Left ventricle myocardium inferior (tissue), 1 donor: ENCODE measurements at places on chromosomes 5 and 9.

DNA sequence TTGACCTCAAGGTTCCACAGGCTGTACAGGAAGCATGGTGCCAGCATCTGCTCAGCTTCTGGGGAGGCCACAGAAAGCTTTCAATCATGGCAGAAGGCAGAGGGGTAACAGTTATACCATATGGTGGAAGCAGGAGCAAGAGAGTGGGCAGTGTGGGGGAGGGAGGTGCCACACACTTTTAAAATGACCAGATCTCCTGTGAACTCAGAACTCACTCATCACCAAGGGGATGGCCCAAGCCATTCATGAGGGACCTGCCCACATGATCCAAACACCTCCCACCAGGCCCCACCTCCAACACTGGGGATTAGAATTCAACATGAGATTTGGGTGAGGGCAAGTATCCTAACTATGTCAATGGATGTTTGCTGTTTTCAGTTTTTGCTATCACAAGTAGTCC, 16.2 kb downstream of the CYFIP2 start:
- DNase-seq, result no peak

- no peak for DNase-seq
These were observed 135.6 kb downstream of the GOLPH3 start for GRCh38 chr5:32038523-32038922.

DNA sequence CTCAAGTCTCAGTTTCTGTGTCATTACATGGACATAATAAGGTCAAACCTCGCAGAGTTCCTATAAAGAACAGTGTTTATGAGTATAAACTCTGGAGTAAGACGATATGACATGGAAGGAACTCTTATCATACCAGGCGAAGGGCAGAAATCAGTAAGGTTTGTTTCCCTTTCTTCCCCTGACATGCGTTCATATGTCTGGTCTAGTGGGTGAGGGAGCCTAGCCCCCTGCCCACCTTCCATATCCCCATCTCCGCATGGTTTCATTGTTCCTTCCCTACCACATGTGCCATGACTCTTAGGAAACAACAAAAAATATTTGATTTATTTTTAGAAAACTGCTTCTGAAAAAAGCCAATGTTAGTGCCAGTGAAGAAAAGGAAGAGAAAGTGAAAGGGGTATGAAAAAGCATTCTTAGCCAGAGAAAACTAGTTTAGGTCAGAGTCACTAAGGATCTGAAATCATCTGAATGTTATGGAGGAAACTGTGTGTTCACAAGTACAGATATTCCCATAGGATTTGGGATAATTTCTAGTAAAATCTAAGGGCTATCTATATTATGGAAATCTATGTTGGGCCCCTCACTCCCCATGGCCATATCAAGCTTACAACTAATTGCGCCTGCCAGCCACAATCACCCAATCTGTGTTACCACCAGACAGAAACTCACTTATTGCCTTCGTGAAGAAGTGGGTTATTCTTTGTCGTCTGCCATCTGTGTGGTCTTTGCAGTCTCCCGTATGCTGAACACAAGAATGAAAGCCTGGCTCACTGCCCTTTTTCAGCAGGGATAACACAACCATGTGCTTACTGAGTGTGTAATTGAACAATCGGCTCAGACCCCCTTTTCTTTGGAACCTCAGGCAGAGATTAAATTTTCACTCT, 19.9 kb upstream of the HMHB1 start:
- DNase-seq, result no peak

DNA sequence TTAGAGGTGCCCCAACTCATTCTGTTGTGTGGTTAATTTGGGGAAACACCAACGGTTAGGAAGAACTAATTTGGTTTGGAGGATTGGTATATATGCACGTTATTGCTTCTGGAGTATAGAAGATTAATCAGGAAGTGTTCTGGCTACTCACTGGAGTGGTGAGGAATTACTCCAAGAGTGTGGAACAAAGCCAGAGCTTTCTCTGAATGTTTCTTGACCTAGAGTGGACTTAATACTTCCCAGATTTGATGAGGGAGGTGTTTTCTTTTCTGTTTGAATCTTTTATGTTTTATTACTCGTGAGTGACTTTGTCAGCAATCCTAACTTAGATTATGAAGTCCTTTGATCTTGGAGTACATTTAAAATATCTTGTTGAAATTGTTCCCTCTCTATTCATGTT, 163.7 kb downstream of the MAN2A1 start:
- DNase-seq, result no peak

GRCh38 chr9:27549196-27549755, 19.7 kb upstream of the MOB3B start:
- no peak for DNase-seq

DNA sequence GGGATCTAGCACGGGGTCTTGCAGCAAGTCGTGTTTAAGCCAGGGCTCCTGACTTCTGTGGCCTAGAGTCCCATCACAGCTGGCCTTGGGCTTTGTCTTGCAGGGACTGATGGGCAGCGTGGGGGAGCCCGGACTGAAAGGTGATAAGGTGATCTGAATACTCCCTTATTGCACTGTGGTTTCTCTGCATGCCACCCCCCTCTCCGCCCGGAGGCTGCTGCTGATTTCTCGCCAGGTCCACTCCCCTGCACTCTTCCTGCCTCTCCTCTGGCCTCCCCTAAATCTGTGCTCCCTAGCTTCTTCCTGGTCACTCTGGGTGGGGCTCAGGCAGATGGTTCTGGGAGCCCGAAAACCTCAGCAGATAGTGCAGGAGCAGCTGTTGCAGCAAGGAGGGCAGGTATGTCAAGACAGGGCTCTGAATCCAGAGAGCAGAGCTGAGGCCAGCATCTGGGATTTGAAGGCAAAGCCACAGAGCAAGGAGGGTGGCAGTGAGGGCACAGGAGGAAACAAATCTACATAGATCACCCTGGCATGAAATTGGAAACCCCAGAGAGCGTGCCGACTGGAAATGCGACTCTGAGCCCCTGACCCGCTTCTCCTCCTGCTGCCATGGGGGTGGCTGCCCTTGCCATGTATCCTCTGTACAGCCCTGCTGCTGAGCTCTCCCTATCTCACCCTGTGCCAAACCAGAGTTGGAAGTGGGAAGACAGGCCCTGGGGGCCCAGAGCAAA, 76.5 kb downstream of the COL27A1 start:
- DNase-seq, result no peak

- DNase-seq, result no peak
These were observed 98.1 kb upstream of the IFNK start for GRCh38 chr9:27425827-27426510.

- DNase-seq, result peak; percentile 52
These were observed 1.9 kb downstream of the SPTAN1 start for GRCh38 chr9:128554155-128554862.

- no peak for DNase-seq
These were observed 58.4 kb downstream of the ARL15 start for GRCh38 chr5:54251981-54252380.

DNA sequence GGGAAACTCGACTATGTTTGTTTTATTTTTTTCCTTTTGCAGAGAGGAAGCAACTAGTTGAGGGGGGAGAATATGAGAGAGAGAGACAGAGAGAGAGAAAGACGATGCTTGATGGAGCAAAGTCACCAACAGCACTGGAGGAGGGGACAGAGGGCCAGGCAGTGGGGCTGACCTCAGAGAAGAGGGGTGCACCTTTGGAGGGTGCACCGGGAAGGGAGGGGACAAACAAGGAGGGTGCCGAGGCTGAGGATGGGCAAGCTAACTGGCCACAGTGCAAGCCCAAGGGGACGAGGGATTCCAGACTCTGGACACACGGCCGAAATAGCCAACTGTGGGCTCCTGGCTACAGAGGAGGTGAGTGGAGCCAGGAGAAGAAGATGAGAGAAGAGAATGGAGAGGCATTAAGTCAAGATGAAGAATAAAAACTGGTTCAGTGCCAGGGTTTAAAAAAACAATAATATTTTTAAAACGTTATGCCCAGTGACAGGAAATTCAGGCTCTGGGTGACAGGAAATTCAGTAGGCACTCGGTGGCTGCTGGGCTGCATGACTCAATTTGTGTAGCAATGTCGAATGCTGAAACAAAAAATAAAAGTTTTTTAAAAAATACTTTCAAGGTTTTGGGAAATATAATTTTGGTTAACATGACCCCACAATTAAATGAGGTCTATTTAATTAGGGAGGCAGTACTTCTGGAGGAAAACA, 13.3 kb upstream of the GLRX start:
- no peak for DNase-seq

GRCh38 chr5:171715551-171715950, 70.1 kb upstream of the SMIM23 start:
- no peak for DNase-seq

- no peak for DNase-seq
These were observed 13.2 kb downstream of the FAF2 start for GRCh38 chr5:176461349-176461748.

DNA sequence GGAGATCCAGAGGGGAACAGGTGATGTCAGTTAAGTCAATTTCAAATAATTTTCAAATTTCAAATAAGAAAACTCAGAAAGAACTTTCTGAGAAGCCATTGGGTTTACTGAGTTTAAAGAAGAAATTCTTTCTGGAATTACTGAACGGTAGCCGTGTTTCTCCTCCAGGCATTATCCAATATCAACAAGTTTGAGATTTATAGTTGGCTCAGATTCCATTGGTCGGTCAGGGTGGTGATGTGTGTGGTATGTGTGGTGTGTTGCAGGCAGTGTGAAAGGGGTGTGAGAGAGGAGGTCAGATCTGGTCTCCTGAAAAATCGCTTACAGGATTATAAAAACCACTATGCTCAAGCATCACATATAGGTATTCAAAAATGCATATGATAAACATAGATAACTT, 60.1 kb downstream of the PDE4D start:
- no peak for DNase-seq

DNA sequence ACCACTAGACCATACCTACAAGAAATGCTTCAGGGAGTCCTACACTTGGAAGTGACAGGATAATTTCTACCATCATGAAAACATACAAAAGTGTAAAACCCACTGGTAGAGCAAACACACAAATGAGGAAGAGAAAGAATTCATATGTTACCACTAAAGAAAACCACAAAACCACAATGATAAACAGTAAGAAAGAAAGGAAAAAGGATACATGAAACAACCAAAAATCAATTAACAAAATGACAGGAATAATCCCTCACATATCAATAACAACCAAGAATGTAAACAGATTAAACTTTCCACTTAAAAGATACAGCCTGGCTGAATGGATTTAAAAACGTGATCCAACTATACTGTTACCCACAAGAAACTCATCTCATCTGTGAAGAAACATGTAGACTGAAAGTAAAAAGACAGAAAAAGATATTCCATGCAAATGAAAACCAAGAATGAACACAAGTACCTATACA, 83.4 kb downstream of the LPAR1 start:
- no peak for DNase-seq

- DNase-seq, result no peak
These were observed 233.6 kb upstream of the SLC24A2 start for GRCh38 chr9:20022410-20022809.

DNA sequence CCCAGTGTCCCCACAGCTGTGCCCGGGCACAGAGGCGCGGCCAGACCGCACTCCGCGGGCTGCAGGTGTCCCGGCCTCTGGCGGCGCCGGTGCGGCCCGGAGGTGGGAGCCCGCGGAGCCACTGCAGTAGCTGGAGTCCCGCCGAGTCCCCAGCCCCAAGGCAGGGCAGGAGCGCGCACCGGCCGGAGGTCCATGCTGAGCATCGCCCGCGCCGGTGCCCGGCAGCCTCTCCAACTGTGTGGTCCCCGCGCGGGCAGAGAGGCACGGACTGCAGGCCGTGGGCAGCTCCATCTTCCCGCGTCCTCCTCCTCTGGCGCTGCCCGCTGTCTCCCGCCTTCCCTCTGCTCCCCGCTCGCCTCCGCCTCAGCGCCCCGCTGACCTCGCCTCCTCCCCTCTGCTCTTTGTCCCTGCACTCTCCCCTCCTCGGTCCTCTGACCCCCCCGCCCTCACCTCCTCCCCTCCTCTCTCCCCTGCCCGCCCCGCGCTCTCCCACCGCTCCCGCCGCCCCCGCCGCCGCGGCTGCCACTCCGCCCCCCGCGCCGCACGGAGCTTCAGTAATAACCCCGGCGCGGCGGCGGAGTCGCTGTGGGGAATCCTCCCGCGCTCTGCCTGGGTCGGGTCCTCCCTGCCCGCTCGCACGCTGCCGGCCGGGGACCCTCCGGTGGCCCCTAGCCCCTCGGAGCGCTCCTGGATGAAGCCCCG, at the start of gene ADAMTS16:
Gene ADAMTS16 (plus strand): TSS at position 554 of the 702 bp plus-strand sequence. CDS start 138 bp downstream, at position 692.
- no peak for DNase-seq

GRCh38 chr9:88236511-88237478, 98.5 kb upstream of the SPATA31C2 start:
- DNase-seq, result peak; percentile 63

- DNase-seq, result no peak
These were observed 125.5 kb downstream of the GABRB2 start for GRCh38 chr5:161421067-161421466.

DNA sequence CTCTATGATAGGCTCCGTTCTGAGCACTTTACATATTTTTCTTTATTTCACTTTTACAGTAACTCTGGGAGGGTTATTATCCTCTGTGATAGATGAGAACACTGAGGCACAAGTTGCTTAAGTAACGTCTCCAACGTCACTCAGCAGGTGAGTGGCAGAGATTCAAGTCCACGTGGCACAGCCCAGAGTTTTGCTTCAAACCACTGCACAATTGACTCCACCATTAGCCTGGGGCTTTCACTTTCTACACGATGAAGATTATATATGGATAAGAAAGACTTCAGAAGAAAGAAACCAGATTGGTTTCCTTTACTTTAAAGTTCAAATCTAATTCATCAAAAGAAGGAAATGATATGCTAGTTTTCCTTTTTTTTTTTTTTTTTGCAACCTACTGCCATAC, 245.9 kb downstream of the SYK start:
- no peak for DNase-seq

- DNase-seq, result peak; percentile 40
These were observed 81.9 kb downstream of the MED27 start for GRCh38 chr9:131997779-131998178.

GRCh38 chr9:22740781-22741180, 294.2 kb downstream of the DMRTA1 start:
- no peak for DNase-seq

GRCh38 chr9:38417003-38417945, 7.0 kb downstream of the IGFBPL1 start:
- no peak for DNase-seq

GRCh38 chr5:1698589-1699316, 100.9 kb downstream of the MRPL36 start:
- DNase-seq, result no peak

DNA sequence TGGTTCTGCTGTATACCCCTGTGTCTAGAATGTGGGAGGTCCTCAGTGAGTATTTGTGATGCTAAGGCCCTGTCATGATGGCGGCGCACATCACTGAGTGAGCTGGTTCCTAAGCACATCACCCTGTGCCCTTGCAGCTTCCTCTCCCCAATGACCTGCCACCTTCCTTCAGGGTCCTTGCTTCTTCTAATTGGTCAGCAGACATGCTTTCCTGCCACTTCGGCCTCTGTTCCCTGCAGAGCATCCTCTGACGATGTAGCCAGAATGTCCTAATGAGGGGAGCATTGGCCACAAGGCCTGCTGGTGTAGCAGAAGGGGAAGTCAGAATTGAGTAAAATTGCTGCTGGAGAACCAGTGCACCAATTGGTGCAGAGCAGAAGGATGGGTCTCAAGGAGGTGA, 31.1 kb upstream of the ANGPTL2 start:
- DNase-seq, result no peak

GRCh38 chr5:148135091-148136048, 33.0 kb upstream of the SPINK14 start:
- DNase-seq, result no peak

GRCh38 chr5:26427281-26427680, 611.1 kb downstream of the CDH9 start:
- DNase-seq, result no peak

GRCh38 chr5:168147106-168147505, 144.3 kb upstream of the WWC1 start:
- no peak for DNase-seq
